Stimulated activated CD4-positive, alpha-beta T cell treated with anti-CD3 and anti-CD28 coated beads, Interleukin-1b, Interleukin-23, amount 100 ng/mL, for 48 hours (primary cell): ENCODE measurements at places on chromosomes 3 and 15.

GRCh38 chr15:63672369-63672768, 75.2 kb downstream of the FBXL22 start:
- DNase-seq, result no peak

GRCh38 chr15:73781038-73781925, 28.1 kb upstream of the INSYN1 start:
- DNase-seq, result no peak

GRCh38 chr3:134354612-134355251, 19.5 kb downstream of the AMOTL2 start:
- DNase-seq, result no peak

DNA sequence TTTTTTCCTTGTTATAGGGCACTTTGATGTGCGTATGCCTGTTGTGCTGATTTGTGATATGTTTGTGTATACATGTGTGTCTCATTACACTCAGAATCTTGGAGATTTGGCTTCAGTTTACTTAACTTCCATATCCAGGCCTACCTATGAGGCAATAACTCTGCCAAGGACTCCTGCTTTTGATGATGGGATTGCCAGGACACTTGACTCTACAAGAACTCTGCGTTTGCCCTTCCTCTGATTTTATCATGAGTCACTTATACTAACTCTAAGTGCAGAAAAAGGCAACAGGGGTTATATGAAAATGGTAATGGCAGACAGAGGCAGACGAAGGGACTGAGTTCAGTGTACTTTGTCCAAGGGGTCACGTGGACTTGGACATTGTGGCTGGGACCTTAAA, 33.6 kb downstream of the MCTP2 start:
- DNase-seq, result no peak

- no peak for DNase-seq
Measured at GRCh38 chr15:50452927-50453326, 28.7 kb downstream of the USP8 start.

- no peak for DNase-seq
Measured at GRCh38 chr3:148582126-148582525, 115.6 kb upstream of the AGTR1 start.

DNA sequence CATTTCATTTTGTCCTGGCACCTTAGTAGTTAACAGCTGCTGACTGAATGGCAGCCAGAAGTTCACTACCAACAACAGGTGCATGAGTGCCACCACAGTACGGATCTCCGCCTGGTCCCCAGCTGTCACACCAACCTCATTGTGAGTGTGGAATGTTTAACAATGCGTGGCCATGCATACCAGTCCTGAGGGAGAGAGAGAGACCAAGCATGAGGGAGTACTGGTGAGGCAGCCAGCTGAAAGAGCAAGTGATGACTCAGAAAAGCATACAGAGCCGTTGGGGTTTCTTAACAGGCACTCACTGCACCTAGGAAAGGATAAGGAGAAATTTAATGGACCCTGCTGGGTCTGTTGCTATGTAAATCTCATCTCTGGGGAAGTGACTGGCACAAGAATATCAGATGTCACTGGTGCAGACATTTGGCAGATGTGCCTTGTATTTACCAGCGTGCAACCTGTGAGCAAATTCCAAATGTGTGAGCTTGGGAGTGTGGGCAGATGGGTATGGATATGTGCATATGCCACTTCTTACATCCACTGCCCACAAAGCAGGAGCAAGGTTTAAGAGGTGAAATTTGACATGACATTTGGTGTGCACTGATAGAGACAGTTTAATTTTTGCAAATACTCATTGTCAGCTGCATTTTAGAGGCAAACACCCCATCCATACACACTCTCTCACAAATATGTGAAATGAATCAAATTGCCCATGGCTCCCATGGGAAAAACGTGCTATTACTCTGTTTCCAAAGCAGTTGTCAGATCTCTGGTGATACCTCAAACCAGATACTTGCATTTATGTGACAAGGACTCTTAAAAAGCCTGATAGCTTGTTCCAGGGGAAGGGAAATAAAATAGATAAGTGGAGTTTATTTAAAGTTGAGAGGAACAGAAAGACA, 245.2 kb upstream of the ARPP21 start:
- no peak for DNase-seq

GRCh38 chr3:108403686-108404345, 106.6 kb downstream of the MYH15 start:
- DNase-seq, result no peak

- no peak for DNase-seq
Measured at GRCh38 chr3:152291649-152292066, 22.9 kb downstream of the MBNL1 start.

DNA sequence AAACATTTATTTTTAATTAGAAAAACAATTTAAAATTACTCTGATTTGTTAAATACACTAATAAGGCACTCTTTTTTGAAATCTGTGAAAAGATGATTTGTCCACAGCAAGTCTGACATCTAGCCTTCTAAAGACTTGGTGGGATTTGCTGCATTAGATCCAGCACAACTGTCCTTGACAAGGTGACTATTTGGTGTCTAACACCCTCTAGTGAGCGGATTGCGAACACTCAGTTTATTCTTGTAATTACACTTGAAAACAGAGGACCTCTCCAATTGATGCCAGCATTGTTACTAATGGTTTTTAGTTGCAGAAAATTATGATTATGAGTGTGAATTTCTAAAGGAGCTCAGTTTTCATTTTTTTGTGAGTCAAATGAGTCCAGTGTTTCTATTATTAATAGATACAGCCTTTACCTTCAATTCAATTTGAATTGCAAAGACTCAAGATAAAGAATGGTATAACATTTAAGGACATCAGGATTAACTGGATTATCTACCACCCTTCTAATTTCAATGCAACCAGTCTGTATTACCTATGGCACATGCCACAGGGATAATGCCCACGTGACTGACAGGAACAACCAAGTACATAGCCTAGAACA, 29.7 kb upstream of the STRIT1 start:
- no peak for DNase-seq

DNA sequence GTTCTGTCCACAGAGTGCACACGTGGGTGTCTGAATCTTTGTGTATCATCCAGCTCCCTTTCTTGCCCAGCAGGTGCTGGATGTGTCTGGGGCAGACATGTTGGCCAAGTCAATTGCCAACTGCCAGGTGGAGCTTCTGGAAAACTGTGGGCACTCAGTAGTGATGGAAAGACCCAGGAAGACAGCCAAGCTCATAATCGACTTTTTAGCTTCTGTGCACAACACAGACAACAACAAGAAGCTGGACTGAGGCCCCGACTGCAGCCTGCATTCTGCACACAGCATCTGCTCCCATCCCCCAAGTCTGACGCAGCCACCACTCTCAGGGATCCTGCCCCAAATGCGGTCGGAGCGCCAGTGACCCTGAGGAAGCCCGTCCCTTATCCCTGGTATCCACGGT, 12.5 kb upstream of the RPP14 start:
- no peak for DNase-seq

DNA sequence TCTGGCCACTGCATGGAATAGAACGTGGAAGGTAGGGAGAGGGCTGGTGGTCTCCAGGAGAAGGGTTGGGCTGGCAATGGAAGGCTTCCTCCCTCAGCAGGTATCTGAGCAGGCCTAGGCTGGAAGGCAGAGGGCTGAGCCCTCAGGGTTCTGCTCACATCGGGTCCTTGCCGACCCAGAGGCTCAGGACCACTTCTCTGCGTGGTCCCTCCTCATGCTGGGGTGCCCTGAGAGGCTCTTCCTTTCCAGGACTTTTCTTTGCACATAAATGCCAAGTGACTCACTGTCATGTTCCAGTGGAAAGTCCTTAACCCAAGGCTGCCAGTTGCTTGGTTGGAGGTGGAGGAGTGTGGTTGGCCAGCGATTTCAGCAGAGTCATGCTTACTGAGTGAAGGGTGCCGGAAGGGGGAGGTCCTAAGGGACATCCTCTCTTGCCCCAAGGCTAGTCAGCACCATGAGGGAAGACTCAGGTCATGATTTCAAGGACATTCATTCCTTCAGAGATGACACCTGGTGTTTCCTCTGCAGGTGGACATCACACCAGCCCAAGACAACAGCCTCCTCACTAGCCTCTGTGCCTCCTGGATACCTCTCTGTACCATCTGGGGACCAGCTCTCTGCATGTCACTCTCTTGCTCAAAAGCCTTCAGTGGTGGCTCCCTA, 8.2 kb downstream of the SLC6A6 start:
- DNase-seq, result peak; percentile 49

GRCh38 chr3:25288413-25288812, 139.7 kb upstream of the RARB start:
- no peak for DNase-seq

- no peak for DNase-seq
Measured at GRCh38 chr15:95761501-95762165, 568.9 kb upstream of the NR2F2 start.

- peak; percentile 62 for DNase-seq
Measured at GRCh38 chr15:51982013-51982769, 10.6 kb upstream of the LEO1 start.

DNA sequence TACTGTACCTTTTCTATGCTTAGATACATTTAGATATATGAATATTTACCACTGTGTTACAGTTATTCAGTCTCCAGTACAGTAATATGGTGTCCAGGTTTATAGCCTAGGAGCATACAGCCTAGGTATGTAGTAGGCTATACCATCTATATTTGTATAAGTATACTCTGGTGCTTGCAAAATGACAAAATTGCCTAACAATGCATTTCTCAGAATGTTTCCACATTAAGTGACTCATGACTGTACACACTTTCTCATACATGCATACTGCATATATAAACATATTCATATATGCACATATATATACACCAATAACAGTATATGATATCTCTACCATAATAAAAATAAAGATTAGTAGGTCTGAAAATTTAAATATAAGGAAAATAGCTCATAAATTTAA, 169.3 kb downstream of the DPH6 start:
- DNase-seq, result no peak

- DNase-seq, result no peak
Measured at GRCh38 chr3:129758306-129758705, 135.2 kb downstream of the TMCC1 start.

GRCh38 chr15:56765251-56765650, 31.9 kb upstream of the ZNF280D start:
- no peak for DNase-seq

GRCh38 chr3:25339225-25339624, 88.8 kb upstream of the RARB start:
- DNase-seq, result no peak
